ENCODE measurements at places on chromosomes 7 and 10.

- no peak for DNase-seq
These were observed 39.1 kb downstream of the NHLRC2 start for GRCh38 chr10:113893570-113893969.

DNA sequence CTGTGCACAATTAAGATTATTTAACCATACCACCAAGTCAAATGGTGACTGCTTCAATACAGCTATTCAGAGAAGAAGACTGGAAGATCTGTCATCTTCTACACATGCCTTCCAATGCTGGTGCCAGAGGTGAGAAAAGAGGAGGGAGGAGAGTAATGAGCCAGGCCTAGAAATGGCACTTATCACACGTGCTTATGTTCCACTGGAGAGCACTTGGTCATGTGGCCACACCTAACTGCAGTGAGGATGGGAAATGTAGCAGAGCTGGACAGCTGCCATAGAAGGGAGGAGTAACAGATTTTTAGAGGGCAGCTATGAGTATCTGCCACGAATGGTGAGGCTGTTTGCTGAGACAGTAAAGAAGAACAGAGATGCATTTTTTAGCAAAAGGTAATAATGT is 77.1 kb downstream of the MPLKIP start:
- peak; percentile 8 for DNase-seq

- no peak for DNase-seq
These were observed 185.4 kb downstream of the DNAJB6 start for GRCh38 chr7:157522189-157522588.

GRCh38 chr7:144670218-144670617 is 165.6 kb downstream of the TPK1 start:
- DNase-seq: no peak

GRCh38 chr10:124792998-124793352 is 1.3 kb upstream of the EEF1AKMT2 start:
- DNase-seq: no peak

DNA sequence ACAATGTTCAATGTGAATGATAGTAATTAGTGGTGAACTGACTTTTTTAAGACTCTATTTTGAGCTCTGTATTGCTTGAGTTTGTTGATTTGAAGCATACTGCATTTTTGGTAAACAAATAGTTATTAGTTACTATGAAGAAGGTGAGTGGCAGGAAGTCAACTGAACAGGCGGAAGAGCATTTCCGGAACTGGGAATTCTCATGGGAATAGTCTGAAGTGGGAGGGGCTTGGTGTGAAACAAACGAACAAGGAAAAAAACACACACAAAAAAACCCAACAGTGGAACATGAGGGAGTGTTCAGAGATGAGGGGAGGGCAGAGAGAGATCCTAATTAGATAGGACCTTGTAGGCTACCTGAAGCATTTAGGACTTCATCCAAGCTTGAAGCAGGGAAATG is 43.9 kb upstream of the C1QL3 start:
- no peak for DNase-seq

DNA sequence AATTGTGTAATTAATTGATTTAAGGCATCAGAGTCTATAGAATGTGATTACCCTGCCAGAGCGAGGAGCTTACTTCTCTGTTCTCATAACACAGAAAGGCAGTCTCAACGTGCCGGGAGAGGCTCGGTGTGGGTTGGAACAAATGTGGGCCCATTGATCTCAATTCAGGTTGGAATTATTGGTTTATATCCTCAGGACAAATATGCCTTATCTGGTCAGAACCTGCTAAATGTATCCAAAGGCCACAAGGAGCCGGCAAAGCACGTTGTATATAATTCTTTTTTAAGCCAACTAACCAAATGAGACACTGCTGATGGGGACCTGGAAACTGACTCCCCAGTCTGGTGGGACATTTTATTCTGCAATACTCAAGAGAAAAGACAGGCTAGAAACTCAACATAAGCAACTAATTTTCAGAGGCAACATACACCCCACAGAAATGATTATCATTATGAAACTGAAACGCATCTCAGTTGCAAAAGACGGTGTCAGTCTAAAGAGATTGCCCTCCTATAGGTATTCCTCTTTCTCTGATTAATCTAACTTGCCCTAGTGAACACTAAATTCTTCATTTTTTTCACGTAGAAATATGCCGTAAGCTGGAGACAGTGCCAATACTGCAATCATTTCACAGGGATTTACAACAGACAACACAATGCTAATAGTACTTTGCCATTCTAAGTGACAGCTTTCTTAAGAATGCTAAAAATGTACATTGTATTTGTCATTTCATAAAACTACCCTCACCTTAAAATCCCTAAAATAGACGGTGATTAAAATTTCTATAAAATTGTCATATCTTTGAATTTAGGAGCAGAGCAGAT is 9.4 kb downstream of the EBF3 start:
- DNase-seq: no peak

GRCh38 chr7:144011458-144012230 is 11.5 kb downstream of the OR6B1 start:
- DNase-seq: peak; percentile 18

DNA sequence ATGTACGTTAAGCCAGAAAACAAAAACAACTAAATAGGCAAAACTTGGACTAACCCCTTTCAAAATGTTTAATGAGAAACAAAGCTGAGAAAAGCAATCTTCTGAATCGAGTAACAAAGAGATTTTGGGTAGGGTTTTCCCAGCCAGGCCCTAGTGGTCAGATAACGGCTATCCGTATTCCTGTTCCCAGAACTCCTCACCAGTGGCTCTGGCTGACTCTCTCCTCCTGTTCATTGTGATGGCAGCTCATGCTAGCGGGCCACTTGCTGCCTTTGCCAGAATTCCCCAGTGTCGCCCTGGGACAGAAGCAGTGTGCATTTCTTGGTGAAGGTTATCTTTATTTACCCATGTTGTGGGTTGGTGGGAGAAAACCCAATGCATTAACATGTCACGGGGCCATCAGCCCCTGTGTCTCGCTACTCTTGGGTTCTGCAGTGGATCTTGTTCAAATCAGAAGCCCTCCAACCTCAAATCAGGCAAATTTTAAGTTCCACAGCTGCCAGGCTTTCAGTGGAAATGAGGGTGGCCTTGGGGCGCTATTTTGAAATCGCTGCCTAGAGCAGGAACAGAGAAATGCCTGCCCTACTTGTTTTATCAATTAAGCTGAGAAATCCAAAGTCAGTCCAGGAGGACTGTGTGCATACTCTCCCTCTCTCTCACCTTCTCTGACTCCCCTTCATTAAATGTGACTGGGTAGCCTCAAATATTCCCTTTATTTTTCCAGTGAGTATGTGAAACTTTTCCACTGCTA is 164.5 kb upstream of the NPVF start:
- no peak for DNase-seq

DNA sequence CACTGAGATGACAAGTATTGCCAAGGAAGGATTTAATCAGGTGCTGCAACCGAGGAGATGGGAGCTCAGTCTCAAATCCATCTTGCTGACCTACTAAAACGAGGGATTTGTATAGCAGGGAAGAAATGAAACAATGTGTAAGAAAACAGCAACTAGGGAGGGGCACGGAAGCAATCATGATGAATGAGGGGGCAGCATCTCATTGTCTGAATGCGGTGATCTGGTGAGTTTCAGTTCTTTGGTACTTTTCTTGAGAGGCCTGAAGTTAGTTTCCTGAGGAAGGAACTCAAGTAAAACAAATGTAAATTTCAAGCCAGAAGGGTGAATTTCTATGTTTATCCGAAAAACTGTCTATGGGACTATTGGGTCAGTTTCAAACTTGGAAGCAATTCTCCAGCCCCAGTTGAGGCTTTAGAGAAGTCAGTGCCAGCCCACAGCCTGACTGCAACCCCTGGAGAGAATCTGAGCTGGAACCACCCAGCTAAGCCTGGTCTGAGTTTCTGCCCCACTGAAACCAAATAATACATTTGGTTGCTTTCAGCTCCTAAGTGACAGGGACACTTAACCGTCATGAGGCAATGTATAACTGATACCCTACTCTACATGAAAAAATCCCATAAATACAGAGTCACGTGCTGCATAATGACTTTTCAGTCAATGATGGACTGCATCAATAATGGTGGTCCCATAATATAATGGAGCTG is 45.8 kb upstream of the TNS3 start:
- no peak for DNase-seq

Data from GM04504 (cell line).